ENCODE measurements at places on chromosomes 3 and 15. TPM values are rescaled to one million over a fixed set of nuclear protein-coding genes. Genes with fewer than 3 reads are reported as not detected.

DNA sequence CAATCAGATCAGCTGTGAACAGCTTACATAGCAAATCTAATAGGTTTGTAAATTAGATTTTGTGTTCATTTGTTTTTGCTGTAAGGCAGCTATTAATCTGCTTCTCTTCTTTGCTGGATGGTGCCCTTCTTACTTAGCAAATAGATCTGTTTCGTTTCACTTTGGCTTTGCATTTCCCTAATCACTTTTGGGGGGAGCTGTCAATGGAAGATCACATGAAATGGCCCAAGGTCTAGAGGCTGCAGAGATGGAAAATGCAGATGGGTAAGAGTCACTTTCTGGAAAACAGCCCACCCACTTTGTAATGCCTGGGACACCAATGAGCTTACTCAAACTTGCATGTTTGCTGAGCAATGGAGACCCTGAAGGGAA lies 36.4 kb downstream of the ST8SIA2 start:
- DNase-seq: no peak

- no peak for DNase-seq
Measured at GRCh38 chr15:89499156-89499555, 2.8 kb upstream of the RHCG start.

- DNase-seq: peak; percentile 37
Measured at GRCh38 chr15:96088650-96089049, 241.8 kb upstream of the NR2F2 start.

Gene ABHD14A
- 3.1 TPM for total RNA-seq

- DNase-seq: no peak
Measured at GRCh38 chr15:51298620-51299019, 39.8 kb downstream of the CYP19A1 start.

DNA sequence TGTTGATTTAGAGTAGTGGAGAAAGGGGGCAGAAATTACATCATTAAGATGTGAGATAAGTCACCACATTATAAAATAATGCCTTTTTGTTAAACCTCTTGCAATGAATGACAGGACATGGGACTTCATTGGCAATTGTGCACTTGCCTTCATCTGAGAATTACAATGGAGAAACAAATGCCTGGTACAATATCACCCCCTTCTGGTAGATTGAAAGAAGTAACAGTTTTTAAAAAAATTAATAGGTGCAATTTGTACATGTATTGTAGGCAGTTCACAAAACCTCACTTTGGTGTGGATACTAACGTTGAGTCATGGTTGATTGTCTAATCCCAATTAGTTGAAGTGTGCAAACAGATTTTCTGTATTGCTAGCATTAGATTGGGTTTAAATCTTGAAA lies 4.6 kb upstream of the P2RY14 start:
- DNase-seq: peak; percentile 83

- DNase-seq: no peak
Measured at GRCh38 chr3:126416943-126417342, 22.2 kb downstream of the CFAP100 start.

Gene SMCO1
- total RNA-seq: not detected

Gene MASP1
- total RNA-seq: 13.1 TPM

- DNase-seq: peak; percentile 23
Measured at GRCh38 chr3:76021376-76021775, 236.0 kb upstream of the ZNF717 start.

GRCh38 chr3:187807086-187807862 lies 62.0 kb upstream of the BCL6 start:
- DNase-seq: peak; percentile 84

- DNase-seq: no peak
Measured at GRCh38 chr3:152459118-152459515, 190.4 kb downstream of the MBNL1 start.

DNA sequence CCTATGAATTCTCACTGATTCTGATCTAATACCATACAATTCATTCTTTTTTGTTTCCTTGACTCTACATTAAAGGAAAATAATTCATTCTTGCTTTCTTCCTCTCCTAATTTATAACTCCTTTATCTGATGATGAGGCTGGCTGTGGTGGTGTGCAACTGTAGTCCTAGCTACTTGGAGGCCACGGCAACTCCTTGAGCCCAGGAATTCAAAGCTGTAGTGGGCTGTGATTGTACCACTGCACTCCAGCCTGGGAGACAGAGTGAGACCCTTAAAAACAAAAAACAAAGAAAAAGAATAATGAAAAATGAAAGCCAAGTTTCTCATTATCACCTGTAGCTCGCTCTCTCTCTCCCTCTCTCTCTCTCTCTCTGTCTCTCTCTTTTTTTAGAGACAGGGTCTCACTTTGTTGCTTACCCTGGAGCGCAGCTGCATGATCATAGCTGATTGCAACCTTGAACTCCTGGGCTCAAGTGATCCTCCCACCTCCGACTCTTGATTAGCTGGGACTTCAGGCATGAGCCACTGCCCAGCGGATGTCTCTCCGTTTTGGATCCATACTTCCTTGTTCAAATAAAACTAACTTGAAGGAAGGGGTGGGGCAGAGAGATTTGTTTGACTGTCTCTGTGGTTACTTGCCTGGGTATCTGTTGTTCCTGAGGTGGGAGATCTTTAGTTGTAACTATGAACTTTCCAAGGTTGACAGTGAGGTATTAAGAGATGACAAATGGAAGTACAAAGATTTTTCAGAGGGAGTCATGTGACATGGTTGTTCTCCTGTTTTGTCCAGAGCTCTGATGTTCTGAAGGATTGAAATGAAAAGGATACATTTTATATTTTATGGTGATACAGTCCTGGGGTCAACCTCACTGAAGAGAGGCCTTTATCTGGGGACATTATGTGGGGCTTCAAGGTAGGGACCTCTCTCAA lies 46.9 kb downstream of the STARD9 start:
- no peak for DNase-seq

DNA sequence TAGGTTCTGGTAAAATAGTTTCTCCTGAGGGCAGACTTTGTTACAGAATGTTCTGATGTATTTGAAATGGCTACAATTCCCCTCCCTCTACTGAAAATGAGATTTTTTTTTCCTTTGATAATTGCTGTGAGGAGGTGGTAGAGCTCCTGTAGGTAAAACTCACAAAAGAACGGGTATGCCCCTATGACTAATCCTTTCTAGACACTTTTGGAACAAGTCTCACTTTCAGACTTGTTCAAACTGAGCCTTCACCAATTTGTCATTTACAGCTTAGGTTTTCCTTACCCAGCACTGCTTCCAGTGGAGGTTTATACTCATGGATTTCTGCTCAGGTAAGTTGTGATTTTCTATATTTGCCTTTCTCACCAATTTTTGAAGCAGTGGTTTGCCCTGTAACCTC lies 115.6 kb downstream of the NLGN1 start:
- DNase-seq: no peak

DNA sequence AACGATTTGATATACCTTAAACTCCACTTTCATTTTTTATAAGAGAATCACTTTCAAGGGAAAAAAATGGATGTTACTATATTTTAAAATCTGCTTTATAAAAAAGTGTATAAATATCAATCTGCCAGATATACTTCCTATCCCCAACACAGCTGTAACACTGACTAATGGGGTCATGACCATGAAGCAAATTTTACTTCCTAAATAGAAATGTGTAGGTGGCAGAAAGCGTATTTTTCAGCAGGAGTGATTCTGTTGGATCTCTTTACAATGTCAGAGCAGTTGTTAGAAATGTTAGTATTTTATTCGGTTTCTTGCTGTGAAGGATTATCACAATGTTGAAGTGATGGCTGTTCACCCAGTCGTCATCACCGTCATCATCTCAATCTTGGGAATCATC lies 5.5 kb upstream of the C15orf40 start:
- DNase-seq: no peak

GRCh38 chr3:34842706-34843480 lies 796.4 kb upstream of the ARPP21 start:
- DNase-seq: no peak

Gene CHRM5
- under 0.01 TPM for total RNA-seq

DNA sequence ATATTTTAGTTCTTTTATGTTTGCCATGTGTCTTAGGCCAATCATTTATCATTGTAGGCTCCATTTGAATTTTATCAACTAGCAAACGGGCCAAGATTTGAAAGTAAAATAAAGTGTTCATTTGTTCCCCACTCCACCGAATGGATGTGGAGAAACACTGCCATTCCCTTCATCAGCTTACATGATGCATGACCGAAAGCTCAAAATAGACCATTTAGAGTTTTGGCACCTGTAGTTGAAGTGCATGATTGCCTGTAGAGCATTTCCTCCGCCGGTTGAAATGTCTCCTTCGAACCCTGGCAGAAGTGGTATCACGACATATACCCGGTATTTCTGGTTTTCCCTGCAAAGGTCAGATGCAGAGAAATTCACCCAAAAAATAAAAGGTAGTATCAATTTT lies 165.6 kb downstream of the PLD1 start:
- DNase-seq: no peak

DNA sequence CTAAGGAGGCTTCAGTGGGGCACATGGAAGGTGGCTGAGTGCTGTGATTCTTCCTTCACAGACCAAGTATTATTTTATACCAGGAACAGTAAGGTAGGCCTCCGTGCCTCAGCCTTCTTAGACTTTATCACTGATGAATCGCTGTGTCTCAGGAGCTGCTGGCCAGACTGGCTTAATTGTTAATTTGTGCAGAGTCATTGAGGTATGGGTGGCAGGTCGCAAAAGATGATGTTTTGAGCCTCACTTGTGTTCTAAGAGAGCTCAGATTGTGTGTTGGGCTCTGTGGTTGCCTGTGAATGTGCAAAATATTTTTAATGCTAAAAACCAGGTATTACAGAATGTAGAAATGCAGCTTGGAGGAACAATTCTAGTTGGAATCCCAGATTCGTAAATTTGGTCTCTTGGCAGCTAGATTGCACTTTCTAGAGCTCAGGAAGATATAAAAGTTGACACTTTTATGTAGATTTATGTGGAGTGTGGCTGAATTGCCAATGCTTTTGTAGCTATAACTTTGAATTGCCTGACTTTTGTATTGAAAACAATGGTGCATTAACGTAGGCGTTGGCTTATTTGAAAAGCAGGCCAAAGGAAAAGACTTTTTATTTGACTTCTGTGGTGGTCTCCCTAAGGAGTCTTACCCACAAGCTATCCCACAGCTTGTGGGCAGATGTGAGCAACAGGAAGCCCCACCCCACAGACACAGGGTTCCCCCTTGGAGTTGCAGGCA lies 53.4 kb downstream of the LARS2 start:
- DNase-seq: no peak

Gene PFKFB4
- total RNA-seq: 16.1 TPM

Gene CMTM8
- total RNA-seq: not detected

GRCh38 chr3:151445273-151446001 lies 15.4 kb downstream of the IGSF10 start:
- peak; percentile 61 for DNase-seq

DNA sequence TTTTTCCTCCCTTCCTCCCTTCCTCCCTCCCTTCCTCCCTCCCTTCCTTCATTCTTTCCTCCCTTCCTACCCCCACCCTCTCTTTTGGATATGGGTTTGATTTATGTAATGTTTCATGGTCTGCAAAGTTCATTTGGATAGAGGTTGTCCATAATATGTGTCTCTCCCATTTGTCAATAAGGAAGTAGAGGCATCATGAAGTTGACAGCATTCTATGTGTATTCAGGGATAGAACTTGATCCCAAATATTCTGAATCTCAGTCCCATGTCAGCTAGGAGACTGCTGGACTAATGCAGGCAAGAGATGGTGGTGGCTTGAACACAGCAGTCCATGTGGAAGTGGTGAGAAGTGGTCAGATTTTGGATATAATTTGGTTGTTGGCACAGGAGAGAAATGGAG lies 90.7 kb upstream of the SLC6A6 start:
- no peak for DNase-seq

GRCh38 chr15:24919446-24919845 lies 35.3 kb upstream of the SNRPN start:
- DNase-seq: no peak

GRCh38 chr3:87358066-87358465 lies 81.7 kb upstream of the POU1F1 start:
- no peak for DNase-seq

Gene ARGFX
- not detected for total RNA-seq

GRCh38 chr3:40920041-40920440 lies 279.3 kb upstream of the CTNNB1 start:
- DNase-seq: no peak

Gene HOMER2
- 0.56 TPM for total RNA-seq

Gene RBPMS2
- total RNA-seq: not detected

GRCh38 chr3:193884027-193884426 lies 251.9 kb upstream of the HES1 start:
- DNase-seq: no peak

GRCh38 chr15:68370768-68371151 lies 61.2 kb downstream of the ITGA11 start:
- no peak for DNase-seq

- peak; percentile 97 for DNase-seq
Measured at GRCh38 chr3:42036483-42036823, 54.7 kb upstream of the TRAK1 start.

GRCh38 chr3:67327582-67327981 lies 326.8 kb downstream of the SUCLG2 start:
- no peak for DNase-seq

Gene TM4SF18
- under 0.01 TPM for total RNA-seq

DNA sequence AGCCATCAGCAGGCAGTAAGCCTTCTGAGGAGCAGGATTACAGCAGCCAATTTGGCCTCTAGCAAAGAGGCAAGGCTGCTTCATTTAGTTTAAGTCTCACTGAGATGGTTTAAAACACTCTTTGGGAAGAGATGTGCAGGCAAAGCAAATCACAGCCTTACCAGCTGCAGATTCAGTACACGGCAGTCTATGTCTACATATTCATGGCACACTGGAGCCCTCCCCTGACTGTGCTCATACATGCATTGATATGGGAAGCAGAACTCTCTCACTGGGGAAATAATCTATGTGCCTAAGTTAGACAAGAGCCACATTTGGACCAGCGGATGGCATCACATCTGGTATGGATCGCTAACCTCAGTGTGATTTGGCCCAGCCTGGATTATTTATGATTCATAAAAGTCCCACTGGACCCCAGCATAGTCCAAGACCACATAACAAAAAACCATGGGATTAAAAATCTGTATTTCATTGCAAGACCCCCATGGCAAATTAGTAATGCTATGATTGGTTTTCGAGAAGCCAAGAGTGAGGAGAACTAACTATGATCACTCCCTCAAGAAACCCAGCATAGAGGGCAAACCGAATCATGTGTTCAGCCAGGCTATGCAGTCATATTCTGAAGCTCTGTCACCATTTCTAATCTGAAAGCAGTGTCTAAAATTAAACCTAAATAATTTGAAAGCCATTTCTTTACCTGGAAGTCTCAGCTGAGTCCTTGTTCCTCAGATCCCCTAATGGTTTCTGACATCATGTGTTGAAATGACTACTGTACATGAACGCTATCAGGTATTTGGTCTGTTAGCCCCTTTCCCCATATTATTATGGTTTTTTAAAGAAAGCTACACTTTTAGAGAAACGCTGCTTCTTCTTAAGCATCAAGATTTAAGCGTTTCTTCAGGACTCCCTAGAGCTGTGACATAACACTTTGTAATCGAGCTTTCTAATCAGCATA lies 1.2 kb downstream of the PRICKLE2 start:
- DNase-seq: peak; percentile 62

Gene CKMT1A
- not detected for total RNA-seq

- no peak for DNase-seq
Measured at GRCh38 chr3:41502023-41502422, 302.7 kb downstream of the CTNNB1 start.

- DNase-seq: no peak
Measured at GRCh38 chr3:5791558-5791957, 604.1 kb downstream of the EDEM1 start.

- DNase-seq: peak; percentile 84
Measured at GRCh38 chr15:58521293-58521991, 89.7 kb downstream of the LIPC start.

- peak; percentile 67 for DNase-seq
Measured at GRCh38 chr15:76149291-76149915, 89.6 kb downstream of the TMEM266 start.

All from IMR-90 (cell line).